AG09309 (cell line): ENCODE measurements at places on chromosomes 4 and X.
A peak's percentile ranks its signal among the peaks of the same experiment; 100 is the strongest.

DNA sequence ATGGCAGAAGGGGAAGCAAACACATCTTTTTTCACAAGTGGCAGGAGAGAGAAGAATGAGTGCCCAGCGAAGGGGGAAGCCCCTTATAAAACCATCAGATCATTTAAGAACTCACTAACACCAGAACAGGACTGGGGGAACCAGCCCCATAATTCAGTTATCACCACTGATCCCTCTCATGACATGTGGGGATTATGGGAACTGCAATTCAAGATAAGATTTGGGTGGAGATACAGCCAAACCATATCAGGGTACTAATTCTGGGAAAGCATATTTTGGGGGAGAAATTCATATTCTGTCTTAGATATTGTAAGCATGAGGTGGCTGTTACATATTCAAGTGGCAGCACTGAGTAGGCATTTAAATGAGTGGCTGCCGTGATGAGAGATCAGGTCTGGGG lies 87.8 kb downstream of the RAPGEF2 start:
- no peak for DNase-seq

DNA sequence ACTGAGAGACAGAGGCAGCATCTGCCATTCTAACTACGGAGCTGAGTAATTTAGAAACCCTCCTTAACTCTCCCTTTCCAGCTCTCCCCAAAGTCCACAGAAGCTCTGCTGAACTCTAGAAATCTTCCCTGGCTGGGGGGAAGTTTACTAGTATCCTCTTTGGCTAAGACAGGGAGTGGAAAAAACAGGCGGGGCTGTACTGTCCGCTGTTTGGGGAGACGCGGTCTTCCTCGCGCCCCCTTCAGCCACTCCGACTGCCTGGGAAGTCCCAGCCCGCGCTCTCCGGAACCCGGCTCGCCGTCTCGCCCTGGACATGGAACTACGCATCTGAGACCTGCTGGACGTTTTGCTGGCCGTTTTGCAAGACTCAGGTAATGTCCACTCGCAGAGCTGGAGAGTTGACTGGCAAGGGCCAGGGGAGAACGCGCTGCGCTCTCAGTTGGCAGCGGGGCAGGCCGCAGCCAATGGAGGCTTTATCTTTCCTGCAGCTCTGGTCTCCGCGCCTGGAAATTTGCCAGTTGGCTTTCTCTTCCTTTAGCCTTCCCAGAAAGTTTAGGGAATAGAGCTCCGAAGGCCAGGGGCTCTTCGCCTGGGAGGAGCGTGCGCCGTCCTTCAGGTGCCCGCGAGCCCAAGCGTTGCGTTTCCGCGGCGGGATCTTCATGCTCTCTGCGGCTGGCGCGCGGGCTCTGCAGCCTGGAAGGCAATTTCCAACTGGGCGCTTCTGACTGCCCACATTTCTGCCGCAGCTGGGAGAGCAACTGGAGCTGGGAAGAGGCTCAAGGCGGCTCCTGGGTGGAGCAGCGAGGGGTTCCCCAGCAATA lies 892 bp downstream of the IL1RAPL2 start:
- DNase-seq = no peak

- no peak for DNase-seq
Observed at GRCh38 chr4:2822461-2823300, 21.0 kb upstream of the ADD1 start.

DNA sequence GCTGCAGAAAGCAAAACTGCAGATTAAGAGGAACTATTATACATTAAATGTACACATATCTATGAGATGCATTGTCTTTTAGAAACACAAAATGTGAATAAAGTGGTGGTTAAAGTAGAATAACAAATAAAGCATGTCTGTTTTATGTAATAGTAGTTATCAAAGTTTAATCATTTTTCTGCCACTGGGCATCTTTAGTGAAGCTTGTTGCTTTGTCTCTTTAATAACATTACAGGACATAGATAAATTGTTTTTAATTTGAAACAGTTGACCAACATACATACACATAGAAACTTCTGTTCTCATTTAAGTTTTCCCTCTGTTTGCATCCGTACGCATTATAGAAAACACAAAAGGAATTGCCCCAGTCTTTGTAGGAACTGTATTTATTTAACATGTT lies 1700.0 kb upstream of the ADGRL3 start:
- no peak for DNase-seq

DNA sequence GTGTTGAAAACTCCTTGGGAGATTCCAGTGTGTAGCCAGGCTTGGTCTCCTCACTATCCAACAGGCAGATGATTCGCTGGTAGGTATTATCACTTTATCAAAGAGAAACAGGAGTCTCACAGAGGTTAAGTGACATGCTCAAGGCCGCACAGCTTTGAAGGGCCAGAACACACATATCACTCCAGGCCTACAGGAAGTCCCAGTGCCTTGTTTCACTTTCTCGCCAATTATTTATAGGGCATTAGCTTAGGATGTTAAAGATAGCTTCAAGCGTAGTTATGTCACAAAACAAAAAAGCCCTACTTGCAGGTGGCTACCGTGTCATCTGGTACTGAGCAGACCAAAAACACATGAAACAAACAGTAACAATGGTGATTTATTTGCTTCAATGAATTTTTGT lies 13.2 kb downstream of the ATP8A1 start:
- no peak for DNase-seq

GRCh38 chrX:154320406-154320805 lies 24.8 kb downstream of the TKTL1 start:
- DNase-seq = no peak

GRCh38 chr4:182843808-182844325 lies 73.3 kb downstream of the DCTD start:
- DNase-seq = no peak

GRCh38 chrX:38654302-38654701 lies 93.0 kb downstream of the TSPAN7 start:
- no peak for DNase-seq

DNA sequence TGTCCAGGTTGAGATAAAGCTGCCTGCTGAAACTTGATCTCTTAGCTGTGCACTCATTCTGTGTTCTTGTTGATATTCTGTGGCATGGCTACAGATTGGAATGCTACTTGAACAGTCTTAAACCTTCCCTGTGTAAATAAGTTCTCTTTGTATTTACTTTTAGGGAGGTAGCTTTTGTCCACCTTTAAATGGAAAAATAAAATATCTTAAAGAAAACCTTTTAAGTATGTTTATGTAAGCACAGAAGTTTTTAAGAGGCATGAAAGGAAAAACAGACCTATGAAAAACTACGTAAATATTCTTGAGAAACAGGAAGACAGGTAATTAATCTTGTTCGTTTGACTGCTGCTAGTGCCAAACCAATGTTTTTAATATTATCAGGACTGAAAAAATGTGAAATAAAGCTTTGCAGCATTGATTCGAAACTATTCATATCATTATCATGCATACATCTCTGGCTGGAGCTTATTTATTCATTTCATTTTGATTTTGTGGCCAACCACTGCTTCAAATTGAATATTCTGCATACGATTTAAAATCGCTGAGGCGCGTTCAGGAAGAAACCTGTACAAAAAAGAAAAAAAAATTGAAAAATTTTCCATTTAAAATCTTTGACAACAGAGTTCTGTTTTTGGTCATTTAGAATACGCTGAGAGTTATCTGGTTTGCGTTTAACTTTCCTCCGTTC lies 17.8 kb downstream of the HSD17B13 start:
- DNase-seq = no peak

GRCh38 chr4:101037249-101037648 lies 310.1 kb downstream of the PPP3CA start:
- no peak for DNase-seq

DNA sequence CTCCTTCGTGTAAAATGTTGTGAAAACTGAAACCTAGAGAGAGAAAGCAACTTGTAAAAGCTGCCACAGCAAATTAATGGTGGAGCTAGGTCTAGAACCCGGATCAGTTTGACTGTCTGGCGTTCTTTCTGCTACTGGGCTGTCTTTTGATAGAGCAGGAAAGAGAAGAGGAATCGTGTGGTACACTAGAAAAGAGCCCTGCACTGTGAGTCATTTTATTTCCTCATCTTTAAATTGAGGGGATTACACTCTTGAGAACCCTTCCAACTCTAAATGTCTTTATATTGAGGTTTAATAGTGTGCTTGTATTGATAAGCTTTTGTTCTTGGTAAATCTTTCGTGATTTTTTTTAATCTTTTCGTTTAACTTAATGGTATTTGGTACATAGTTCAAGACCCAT lies 4.3 kb downstream of the WDR44 start:
- DNase-seq = no peak

DNA sequence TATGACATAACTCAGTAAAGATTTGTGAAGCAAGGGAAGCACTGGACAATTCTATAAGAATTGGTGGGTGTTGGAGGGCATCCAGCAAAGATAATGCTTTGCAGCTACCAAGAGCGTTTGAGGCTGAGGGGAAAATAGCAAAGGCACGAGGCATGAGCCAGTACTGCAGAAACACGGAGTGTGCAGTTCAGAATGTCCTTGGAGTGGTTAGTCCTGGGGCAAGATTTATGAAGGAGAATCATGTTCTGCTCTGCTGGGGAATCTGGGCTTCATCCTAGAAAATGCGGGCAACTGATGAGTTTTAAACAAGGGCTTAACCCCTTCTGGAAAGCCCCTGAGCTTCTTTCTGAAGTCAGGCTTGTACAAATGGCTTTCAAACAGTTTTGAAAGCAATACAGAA lies 452.5 kb downstream of the IL15 start:
- DNase-seq = peak; percentile 71

- DNase-seq = no peak
Observed at GRCh38 chr4:48853604-48854394, 22.9 kb downstream of the OCIAD1 start.

DNA sequence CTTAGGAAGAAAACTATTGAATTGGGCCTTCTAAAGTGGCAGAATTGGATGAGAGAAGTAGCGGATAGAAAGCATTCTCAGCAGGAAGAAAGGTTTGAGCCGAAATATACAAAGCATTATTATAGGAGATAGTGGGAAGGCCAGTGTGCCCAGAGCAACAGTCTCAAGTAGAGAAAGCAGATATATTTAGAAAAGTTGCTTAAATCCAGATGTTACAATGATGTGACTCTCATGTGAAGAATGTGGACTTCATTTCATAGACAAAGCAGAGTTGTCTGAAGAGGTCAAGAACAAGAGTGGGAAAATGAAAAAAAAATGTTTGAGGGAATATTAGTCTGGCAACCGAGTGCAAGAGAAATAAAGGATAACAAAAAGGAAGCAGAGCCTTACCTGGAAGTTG lies 66.9 kb downstream of the SYNPO2 start:
- peak; percentile 64 for DNase-seq

GRCh38 chr4:24417206-24417605 lies 167.1 kb downstream of the DHX15 start:
- no peak for DNase-seq

GRCh38 chr4:156751486-156751885 lies 220.1 kb downstream of the PDGFC start:
- peak; percentile 57 for DNase-seq

DNA sequence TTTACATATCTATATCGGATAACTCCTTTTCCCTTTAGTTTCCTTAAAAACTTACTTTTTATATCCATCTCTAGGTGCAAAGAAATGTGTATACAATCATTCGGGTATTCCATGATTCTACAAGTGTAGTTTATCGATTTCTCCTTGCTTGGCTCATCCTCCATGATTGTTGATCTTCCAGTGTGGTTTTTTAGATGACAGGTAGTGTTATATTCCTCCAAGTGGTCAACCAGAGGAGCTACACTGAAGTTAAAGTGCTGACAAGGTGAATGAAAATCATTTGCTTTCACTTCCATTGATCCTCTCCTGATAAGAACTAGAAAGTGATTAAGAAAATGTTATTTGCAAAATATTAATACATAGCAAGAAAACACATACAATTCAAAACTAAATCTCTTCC lies 38.5 kb downstream of the TMEM156 start:
- DNase-seq = no peak

GRCh38 chr4:45897946-45898585 lies 225.8 kb downstream of the GABRG1 start:
- no peak for DNase-seq

DNA sequence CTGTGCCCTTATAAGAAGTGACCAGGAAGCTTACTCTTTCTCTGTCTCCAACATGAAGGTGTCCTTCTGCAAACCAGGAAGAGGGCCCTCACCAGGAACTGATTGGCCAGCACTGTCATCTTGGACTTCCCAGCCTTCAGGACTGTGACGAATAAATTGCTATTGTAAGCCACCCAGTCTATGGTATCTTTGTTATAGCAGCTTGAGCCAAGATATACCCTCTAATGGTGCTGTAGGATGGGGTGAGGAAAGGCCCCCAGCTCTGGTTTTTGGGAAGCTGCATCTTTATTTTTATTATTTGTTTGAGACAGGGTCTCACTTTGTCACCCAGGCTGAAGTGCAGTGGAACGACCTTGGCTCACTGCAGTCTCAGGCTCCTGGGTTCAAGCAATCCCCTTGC lies 1.2 kb upstream of the MGST2 start:
- no peak for DNase-seq

- DNase-seq = no peak
Observed at GRCh38 chrX:106243376-106243775, 75.3 kb downstream of the PWWP3B start.

DNA sequence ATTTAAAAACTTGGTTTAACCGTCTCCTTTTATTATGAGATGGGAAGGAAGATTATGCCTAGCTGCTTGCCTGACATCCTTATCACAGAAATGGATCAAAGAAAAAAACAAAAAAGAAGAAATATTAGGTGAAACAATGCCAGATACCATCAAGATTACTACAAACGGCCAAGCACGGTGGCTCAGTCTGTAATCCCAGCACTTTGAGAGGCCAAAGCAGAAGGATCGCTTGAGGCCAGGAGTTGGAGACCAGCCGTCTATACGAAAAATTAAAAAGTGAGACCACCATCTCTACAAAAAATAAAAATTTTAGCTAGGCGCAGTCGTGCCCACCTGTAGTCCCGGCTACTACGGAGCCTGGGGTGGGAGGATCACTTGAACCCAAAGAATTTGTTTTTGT lies 2.3 kb downstream of the FRYL start:
- no peak for DNase-seq

DNA sequence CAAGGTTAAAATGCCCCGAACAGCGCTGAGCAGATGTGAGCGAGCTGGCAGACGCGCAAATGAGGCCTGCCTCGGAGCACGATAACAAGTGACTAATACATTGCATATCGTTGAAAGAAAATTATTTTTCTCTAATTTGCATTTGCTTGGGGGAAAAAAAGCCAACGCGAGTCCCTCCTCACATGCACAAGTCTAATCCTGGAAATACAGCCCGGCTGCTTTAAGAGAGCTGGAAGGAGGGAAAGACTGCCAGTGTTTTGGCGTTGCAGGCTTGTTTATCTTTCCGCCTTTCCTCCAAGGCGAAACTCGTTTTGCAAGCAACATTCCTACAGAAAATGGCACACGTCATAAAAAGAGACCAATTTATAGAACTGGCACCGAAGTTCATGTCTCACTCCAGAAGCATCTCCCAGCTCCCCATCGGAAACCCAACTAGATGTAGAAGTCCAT lies 12.6 kb downstream of the BCOR start:
- DNase-seq = no peak

- DNase-seq = peak; percentile 35
Observed at GRCh38 chrX:68681443-68681941, 34.0 kb downstream of the STARD8 start.

DNA sequence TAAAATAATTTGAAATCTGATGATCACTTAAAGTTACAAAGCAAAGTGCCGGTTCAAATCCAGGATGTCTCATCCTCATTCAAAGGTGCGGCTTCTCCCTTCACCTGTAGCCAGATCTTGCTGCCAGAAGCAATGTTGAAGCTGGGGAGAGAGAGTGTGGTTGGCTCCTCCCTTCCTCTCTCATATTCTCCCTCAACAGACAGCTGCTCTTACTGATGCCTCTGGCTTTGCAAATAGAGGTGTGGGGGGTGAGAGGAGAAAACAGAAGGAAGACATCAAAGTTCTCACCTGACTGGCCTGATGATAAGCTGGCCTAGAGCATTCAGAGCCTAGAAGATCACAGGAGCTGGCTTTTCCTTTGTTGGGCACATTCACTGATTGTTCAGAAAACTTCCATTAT lies 28.3 kb upstream of the BTC start:
- DNase-seq = no peak
